ENCODE measurements at places on chromosomes 3 and 15.
A peak's percentile ranks its signal among the peaks of the same experiment; 100 is the strongest.

DNA sequence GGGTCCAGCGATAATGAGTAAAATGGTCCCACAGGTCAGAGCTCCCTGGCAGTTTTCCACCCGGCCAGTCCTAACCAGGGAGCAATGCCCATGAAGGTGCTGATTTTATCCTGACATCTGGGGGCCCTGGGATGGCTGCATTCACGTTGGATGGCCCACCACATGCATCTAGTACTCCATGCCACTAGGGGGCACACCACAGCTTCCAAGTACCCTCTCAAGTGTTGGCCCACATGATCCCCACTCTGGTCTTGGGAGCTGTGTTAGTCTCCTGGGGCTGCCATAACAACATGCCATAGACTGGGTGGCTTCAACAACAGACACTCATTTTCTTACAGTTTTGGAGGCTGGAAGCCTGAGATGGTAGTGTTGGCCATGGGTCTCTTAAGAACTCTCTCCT lies 225.5 kb downstream of the SLCO3A1 start:
- DNase-seq = no peak

GRCh38 chr3:15290736-15291135 lies 41.6 kb downstream of the SH3BP5 start:
- no peak for DNase-seq

- no peak for DNase-seq
Measured at GRCh38 chr3:37200141-37200540, 25.8 kb upstream of the LRRFIP2 start.

DNA sequence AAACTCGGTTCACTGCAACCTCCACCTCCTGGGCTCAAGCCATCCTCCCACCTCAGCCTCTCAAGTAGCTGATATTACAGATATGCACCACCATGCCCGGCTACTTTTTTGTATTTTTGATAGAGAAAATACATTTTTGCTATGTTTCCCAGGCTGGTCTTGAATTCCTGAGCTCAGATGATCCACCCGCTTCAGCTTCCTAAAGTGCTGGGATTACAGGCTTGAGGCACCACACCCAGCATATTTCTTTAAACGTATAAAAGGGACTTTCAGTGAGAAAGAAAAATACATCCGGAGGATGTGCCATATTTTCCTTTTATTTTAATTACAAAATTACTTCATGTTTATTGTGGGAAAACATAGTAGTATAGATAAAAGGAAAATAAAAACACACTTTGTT lies 55.2 kb downstream of the RPL39L start:
- DNase-seq = no peak

- DNase-seq = no peak
Measured at GRCh38 chr15:90209591-90209990, 8.5 kb downstream of the SEMA4B start.

GRCh38 chr3:146390957-146391356 lies 78.4 kb downstream of the PLSCR2 start:
- DNase-seq = peak; percentile 10

Data from kidney epithelial cell (primary cell).